Ureter (tissue), 1 donor: ENCODE measurements at places on chromosomes 16 and 17.

- no peak for DNase-seq
These were observed 579.3 kb upstream of the CDH8 start for GRCh38 chr16:62615526-62615925.

- DNase-seq = peak; percentile 27
These were observed 26.2 kb downstream of the TNFRSF13B start for GRCh38 chr17:16945663-16946218.

- DNase-seq = no peak
These were observed 76.1 kb upstream of the SDK2 start for GRCh38 chr17:73720187-73720834.

DNA sequence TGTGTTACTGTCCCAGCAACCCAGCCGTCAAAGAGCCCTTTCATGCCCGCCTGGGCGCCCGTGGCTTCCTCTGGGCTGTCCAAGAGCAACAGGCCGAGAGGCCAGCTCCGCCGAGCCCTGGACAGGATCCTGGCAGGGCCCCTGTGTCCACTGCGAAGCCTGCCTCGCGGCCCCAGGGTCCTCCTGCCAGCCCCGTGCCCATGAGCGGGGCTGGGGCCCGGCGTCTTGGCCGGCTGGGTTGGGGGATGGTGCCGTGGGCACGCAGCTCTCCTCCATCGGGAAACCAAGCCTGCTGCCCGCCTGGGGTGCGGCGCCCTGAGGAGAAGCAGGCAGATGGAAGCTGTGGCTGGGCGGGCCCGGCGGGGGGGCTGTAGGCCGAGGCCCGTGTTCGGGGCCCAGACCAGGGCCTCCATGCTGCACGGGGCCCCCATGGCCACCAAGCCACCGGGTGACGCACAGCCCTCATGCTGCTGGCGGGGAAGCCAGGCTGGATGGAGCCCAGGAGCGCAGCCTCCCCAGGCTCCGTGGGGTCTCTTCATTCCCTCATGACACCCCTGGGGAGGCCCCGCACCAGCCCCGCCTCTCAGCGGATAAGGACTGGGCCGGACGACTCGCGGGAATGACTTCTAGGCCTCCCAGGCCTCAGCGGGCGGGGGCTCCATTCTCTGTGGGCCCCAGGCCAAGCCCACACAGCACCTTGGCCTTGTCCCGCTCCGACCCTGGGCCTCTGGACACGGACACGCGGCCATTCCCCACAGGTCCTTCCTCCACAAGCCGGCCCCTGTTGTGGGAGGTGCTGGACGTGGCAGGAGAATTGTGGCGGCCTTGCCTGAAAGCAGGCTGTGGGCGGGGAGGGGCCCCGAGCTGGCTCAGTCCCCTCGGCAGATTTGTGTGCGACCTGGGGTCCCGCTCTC is at the start of gene C1QTNF8:
Gene C1QTNF8 (minus strand): TSS at position 76 of the 914 bp plus-strand sequence. CDS start 1,322 bp downstream, outside the sequence.
- DNase-seq = no peak

DNA sequence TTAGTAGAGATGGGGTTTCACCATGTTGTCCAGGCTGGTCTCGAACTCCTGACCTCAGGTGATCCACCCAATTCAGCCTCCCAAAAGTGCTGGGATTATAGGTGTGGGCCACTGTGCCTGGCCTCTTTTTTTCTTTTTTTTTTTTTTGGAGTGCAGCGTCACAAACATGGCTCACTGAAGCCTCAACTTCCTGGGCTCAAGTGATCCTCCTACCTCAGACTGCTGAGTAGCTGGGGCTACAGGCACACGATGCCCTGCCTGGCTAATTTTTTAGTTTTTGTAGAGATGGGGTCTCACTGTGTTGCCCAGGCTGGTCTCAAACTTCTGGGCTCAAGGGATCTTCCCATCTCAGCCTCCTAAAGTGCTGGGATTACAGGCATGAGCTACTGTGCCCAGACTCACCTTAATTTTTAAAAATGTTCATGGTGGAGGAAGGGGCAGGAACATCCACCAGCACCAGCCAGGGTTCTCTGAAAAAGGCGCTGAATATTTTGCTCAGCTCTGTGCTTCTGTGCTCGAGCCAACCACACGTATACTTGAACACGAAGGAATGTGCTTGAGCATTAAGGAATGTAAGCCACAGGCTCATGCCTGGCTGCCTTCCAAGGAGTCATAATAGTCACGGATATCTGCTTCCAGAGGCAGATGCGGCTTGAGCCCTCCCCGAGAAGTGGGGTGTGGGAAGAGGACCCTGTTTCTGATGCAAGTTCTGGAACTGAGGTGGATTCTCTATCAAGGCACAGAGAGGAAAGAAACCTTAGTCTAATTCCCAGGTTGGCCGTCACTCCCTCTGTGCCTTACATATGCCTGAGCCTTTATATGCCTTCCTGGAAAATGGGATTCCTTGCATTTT is 65.5 kb upstream of the CREBBP start:
- DNase-seq = no peak

GRCh38 chr16:2173366-2173765 is 17.8 kb downstream of the TRAF7 start:
- DNase-seq = no peak

GRCh38 chr17:27631897-27632725 is 1.1 kb downstream of the LGALS9 start:
- no peak for DNase-seq

GRCh38 chr17:64385187-64386083 is 5.2 kb downstream of the PECAM1 start:
- DNase-seq = peak; percentile 57

- no peak for DNase-seq
These were observed 1.1 kb downstream of the NOXO1 start for GRCh38 chr16:1980030-1980769.

DNA sequence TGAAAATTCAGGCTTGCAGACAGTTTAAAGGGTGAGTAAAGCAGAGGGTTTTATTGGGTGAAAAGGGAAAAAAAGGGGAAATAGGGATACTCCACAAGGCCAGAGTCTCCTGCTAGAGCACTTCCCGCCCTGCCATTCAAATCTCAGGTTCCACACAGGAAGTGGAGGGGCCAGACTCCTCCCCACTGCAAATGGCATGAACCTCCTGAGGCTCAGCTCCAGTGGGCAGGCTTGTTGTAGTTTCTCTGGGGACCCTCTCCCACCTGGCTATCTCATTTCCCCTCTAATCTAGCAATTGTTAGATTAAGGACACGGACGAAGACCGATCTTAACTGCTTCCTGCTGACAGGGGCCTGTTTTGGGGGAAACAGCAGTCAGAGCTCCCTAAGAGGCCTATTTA is 43.4 kb downstream of the TAOK1 start:
- DNase-seq = no peak

DNA sequence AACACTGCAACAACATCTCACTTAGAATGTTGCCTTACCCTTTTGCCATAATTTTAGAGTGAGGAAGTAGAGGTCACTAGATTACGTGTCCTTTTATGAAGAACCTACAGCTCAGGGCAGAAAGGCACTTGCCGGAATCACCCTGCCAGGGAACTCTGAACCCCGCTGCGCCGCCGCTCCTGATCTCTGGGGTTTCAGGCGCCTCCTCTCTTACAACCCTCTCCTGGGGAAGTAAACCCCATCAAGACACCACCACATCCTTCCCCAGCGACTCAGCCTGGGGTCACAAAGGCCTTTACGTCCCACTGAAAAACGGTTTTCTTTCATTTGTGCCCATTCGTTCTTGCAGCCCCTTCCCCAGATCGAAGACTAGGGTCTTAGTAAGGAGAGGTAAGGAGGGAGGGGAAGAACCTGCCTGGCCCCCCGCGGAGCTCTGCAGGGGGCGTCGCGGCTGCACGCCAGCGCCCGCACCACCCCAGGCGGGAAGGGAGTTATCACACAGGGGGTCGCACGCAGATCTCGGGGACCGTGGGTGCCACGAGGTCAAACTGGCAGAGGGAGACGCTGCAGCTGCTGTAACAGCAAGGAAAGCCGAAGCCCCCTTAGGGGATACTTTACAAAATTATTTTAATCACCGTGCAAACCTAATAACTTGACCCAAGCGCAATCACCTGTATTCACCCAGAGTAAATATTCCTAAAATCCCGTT is 1.0 kb upstream of the HLF start:
- DNase-seq = no peak

DNA sequence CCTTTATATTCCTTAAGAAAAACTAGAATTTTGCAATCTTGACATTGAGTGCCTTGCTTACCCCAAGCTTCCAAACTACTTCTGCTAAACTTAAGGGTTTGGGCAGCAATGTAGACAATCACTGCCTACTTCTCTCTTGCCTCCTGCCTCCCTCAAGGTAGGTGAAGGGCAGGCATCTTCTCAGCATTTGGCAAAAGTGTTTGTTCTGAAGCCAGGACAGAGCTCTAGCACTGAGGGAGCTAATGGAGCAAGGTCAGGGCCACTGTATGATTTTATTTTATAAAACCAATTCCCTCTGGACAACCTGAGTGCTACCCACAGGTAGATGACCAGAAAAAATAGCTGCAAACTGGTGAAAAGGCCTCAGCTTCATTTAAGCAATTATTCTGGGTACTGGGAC is 111.8 kb downstream of the IRX3 start:
- DNase-seq = no peak

- DNase-seq = no peak
These were observed 138.3 kb downstream of the CHD9NB start for GRCh38 chr16:52914428-52914827.

DNA sequence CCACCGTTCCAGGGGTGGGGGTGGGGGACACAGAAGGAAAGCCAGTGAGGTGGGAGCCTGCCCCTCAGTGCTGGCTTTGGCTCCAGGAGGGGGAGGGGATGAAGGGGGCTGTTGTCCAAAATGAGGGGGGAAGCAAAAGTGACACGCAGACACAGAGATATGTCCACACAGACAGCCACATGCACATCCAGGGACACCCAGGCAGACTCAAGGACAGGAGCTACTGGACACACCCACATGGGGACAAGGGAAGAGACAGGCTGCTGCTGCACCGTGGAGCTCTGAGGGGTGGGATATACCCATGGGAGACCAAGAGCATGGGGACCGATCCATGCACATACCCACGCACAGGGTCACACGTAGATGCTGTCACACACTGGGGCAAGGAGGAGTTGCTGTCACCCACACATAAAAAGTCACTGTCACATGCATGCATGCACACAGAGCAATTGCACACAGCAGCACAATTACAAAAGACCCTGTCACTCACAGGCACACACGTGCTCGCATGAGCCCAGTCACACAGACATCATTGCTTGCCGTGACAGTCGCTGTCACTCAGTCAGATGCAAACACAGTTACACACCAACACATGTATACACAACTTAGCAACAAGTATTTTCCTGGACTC is 1.3 kb downstream of the THRA start:
- no peak for DNase-seq

- DNase-seq = no peak
These were observed 26.1 kb downstream of the CTU2 start for GRCh38 chr16:88732172-88732960.

- no peak for DNase-seq
These were observed 1.0 kb upstream of the CDH16 start for GRCh38 chr16:66919569-66920298.

DNA sequence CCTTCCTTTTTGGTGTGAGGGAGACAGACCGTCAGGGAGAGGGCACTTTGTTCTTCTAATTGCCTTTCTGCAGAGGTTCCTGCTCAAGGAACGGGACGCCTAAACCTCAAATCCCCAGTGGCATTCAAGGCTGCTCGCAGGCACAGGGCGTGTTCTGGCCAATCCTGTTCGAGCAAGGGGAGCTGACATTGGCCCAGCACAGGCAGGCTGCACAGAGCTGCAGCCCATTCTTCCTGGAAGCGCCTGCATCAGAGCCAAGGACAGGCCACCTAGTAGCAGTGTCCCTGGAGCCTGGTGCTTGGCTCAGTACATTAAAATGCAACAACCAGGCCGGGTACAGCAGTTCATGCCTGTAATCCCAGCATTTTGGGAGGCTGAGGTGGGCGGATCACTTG is 72.2 kb upstream of the CREBBP start:
- DNase-seq = no peak

DNA sequence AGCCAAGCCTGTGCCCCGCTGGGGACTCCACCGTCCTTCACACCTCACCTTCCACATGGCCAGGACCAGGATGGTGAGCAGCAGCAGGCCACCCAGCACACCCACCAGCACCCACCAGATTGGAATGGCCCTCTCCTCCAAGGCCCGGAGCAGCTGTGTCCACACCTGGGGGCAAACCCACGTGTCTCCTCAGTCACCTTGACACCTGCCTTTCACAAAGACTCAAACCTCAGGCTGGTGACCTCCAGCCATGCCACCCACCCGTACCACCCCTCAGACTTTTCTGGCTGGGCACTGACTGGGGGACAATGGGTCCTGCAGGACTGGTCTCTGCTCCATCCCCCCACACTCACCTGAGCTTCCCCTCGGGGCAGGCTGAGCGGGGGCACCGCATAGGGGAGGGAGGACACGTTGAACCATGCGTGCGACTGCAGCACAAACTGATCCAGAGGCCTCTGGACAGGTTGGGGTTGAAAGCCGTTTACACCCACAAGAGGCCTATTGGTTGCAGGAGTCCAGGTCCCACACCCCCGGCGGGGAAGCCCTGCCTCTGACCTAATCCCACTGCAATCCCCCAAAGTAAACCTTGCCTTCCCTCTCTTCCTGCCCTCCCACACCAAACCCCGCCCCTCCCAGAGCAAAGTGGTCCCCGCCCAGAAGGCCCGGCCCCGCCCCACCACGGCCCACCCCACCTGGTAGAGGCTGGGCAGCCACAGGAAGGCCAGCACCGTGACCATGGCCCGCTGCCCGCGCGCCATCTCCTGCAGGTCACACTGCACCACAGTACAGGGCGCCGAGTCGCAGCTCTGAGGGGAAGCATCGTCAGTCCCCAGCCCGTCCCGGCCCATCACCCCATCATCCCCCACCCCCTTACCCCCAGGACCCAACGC is 10.9 kb upstream of the FAM171A2 start:
- DNase-seq = no peak

DNA sequence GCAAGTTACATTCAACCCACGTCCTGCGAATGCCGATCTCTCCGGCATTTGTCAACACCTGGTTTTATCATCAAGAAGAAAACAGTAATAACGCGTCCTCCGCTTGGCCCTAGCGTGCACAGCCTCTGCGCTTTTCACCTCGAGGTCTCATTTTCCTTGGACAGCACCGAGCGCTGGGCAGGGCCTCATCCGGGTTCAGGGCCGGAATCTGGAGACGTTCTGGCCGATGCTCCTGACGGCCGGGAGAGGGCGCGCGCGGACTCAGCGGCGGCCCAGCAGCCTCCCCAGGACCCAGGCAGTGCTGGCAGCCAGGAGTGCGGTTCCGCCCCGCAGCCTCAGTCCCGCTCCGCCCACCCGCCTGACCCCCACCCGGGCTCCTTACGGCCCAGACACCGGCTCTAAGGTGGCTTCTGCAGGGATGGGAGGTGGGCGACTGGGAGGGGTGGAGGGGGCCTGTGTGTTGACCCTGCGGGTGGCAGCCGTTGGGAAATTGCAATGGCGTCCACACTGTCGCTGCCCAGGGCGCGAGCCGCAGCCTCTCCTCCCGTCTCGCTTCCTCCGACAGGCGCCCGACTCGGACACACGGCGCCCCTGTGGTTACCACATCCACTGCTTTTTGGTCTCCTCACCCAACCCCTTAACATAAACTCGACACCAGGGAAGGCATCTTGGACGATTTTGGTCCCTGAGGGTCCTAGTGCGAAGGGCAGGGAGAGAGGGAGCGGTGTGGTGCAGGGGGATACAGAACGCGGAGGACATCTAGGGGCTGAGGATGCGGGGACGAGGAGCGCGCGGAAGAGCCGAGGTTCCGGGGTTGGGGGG is 7.4 kb upstream of the FLYWCH1 start:
- peak; percentile 87 for DNase-seq

- DNase-seq = no peak
These were observed 30.1 kb downstream of the SNX11 start for GRCh38 chr17:48137656-48138055.
